Gastrocnemius medialis (tissue), 4 donors: ENCODE measurements at places on chromosomes 12 and 14. TPM values are rescaled to one million over a fixed set of nuclear protein-coding genes. Genes with fewer than 3 reads are reported as not detected.

Gene SLC41A2
- total RNA-seq: 4.5 TPM

Gene PLEKHG7
- total RNA-seq: not detected

DNA sequence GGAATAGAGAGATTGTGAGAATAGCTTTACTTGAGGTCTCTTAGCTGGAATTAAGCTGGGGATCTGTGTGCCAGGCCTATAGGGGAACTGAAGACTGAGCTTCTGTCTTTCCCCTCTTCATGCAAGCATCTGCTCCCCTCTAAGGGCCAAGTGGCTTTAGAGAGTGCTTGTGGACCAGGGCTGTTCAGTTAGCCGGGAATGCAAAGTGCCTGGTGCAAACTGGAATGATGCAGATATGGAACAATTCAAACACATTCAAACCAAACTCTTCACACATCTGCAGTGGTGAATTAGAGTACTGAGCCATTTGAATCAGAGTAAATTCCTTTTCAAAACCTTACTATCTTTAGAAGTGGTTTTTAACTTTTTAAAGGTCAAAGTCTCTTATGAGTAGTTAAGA, 99.0 kb downstream of the LIN7A start:
- DNase-seq: no peak

GRCh38 chr12:57889500-57889989, 43.0 kb upstream of the CTDSP2 start:
- DNase-seq: peak; percentile 71

DNA sequence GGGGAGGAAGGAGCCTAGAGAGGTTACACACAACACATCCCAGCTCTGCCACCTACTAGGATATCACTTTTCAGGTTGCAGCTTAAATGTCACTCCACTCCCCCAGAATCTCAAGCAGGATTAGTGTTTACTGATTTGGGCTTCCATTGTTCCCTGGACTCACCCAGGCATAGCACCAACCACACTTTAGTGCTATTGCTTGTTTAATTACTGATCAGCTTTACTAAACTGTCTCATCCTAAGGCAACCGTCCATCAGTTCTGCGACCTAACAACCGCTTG, 6.1 kb upstream of the KRT18 start:
- no peak for DNase-seq

DNA sequence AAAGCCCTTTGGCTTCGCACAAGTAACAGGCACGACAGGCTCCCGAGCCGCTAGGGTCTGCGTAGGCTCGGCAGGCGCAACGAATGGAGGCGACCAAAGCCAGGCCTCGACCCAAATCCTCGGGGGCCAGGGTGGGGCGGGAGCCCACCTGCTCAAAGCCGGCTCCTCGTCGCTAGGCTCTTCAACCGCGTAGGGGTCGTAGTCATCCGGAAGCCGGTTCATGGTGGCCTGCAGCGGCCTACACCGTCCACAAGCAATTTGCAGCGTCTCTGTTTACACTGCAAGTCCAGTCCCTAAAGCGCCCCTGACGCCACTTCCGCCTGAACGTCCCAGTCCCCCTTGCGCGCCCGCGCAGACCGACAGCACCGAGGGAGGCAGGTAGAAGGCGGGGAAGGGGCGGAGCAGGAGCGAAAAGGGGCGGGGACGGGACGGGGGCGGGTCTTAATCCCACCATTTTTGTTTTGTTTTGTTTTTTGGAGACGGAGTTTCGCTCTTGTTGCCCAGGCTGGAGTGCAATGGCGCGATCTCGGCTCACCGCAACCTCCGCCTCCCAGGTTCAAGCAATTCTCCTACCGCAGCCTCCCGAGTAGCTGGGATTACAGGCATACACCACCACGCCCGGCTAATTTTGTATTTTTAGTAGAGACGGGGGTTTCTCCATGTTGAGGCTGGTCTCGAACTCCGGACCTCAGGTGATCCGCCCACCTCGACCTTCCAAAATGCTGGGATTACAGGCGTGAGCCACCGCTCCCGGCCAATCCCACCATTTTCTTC, at the start of gene EAPP:
EAPP (minus strand) TSS at position 295 of the 774 bp plus-strand sequence; CDS start at position 222, 73 bp downstream.
- DNase-seq: peak; percentile 99

- no peak for DNase-seq
Measured at GRCh38 chr12:89779090-89779489, 70.5 kb upstream of the ATP2B1 start.

- DNase-seq: no peak
Measured at GRCh38 chr12:75660107-75660530, 148.7 kb upstream of the KRR1 start.
